ENCODE measurements at places on chromosomes 6 and 20. TPM values are rescaled to one million over a fixed set of nuclear protein-coding genes. Genes with fewer than 3 reads are reported as not detected.

The RUNX2 gene
- total RNA-seq = 11.8 TPM

DNA sequence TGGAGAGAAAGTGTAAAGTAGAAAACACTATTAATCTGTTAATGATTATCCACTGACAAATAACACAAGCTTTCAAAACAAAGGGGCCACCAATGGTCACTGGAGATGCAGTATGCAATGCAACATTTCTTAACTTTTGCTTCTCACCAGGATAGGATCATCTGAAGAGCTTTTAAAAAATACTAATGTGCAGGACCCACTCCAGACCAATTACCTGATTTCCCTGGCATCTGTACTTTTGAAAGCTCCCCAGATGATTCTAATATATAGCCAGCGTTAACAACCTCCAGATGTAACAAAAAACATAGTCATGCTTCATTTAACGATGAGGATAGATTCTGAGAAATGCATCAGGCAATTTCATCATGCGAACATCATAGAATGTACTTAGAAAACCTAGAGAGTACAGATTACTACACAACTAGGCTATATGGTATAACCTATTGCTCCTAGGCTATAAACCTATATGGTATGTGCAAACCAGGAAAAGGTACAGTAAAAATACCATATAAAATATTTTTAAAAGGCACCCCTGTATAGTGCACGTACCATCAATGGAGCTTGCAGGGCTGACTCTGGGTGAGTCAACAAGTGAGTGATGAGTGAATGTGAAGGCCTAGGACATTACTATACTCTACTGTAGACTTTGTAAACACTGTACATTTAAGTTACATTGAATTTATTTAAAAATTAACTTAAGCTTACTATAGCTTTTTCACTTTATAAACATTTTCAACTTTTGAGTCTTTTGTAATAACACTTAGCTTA, 69.2 kb downstream of the ATG5 start:
- peak; percentile 52 for DNase-seq

GRCh38 chr6:34157236-34157830, 11.4 kb upstream of the GRM4 start:
- DNase-seq = no peak

The CFB gene
- 0.86 TPM for total RNA-seq

DNA sequence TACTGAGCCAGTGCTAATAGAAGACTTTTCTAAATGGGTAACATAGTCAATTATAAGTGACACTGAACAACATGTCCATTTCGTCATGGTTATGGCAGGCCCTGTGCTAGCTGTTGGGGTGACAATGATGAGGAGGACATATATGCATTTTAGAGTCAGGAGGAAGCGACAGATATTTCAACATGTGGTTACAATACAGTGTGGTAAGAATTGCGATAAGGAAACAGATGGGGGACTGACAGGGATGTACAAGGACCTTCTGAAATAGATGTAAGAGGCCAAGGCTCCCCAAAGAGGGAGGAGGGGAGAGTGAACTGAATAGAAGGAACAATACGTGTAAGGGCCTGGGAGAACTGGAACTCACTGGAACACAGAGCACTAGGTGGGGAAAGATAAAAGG, 11.7 kb downstream of the MMP24 start:
- DNase-seq = no peak

DNA sequence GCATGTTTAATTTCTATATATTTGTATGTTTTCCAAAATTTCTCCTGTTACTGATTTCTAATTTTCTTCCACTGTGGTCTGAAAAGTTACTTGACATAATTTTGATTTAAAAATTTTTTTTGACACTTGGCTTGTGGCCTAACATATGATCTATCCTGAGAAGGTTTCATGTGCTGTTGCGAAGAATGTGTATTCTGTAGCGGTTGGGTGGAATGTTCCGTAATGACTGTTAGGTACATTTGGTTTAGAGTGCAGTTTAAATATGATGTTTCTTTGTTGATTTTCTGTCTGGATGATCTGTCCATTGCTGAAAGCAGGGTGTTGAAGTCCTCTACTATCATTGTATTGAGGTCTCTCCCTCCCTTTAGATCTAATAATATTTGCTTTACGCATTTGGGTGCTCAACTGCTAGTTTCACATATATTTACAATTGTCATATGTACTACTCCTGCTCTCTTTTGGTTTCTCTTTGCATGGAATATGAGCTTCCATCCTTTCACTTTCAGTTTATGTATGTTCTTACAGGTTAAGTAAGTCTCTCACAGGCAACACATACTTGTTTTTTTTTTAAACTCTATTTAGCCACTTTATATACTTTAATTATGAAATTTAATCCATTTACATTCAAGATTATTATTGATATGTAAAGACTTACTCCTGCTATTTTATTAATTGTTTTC, 19.5 kb upstream of the EDN1 start:
- no peak for DNase-seq

The DLL1 gene
- 2.8 TPM for total RNA-seq

GRCh38 chr6:166382500-166382932, 224 bp downstream of the MPC1 start:
- DNase-seq = no peak

The MLN gene
- total RNA-seq = not detected

DNA sequence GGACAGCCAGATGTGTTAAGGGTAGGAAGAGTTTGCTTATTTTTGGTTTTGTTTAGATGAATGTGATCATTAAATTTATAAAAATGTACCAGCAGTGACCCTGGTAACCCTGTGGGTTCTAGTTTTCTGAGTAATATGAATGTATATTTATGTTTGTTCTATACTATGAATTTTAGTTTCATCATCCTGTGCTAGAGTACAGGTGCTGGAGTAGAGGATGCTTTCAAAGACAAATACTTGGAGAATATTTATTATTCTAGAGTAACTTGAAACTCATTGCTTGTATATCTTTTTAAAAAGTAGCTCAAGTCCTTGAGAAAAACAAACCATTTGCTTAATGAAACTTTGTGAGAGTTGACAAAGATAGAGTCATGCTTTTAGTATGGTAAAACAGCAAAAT, 7.8 kb downstream of the LRRC1 start:
- no peak for DNase-seq

GRCh38 chr20:45311589-45312211, 3.6 kb upstream of the MATN4 start:
- peak; percentile 76 for DNase-seq

The TXNDC5 gene
- 390 TPM for total RNA-seq

DNA sequence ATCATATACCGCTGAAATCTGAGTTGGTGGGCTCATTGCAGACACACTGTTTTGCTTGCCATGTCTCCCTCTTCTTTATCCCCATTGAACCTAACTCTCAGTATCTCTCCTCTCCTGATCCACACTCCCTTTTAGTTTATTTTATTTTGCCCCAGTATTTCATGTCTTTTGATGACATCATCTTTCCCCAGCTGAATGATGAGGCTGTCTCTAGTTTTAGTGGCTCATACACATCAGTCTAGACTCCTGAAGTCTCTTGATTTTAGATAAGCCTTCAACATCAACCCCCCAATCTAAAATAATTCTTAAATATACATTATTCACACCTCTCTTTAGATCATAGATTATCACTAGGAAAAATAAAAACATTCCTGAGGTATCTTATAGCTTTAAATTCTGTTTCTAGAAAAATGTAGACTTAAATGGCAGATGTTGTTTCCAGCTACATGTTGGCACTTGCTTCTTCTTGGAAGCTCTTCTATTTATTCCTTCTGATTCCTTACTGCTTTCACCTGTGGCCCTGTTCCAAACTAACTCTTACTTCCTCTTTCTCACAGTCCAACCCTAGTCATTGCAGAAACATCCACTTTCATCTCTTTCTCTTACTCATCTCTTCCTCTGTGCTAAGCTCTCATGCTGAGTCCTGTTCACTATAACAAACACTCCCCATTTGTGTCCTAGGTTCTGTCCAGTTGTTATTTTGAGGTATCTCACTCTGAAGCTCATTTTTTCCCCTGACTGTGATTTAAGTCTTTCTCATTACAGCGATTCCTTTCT, 191.9 kb upstream of the SLC35B3 start:
- peak; percentile 86 for DNase-seq

The TRERF1 gene
- total RNA-seq = 3.3 TPM

The ENPP5 gene
- 2.5 TPM for total RNA-seq

The DEFB124 gene
- not detected for total RNA-seq

DNA sequence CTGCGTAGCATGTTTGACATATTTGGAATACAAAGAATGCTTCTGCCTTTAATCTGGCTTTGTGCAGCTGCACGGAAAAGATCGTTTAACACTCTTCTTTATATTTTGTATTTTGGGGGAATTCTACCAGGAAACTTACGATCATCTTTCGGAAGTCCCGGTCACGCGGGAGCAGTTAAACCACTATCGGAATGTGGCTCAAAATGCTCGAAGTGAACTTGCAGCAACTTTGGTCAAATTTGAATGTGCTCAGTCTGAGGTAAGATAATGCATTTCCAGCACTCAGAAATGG, 42.3 kb downstream of the CCDC170 start:
- DNase-seq = no peak

GRCh38 chr20:35511814-35512420, 17.5 kb downstream of the C20orf173 start:
- DNase-seq = peak; percentile 30

DNA sequence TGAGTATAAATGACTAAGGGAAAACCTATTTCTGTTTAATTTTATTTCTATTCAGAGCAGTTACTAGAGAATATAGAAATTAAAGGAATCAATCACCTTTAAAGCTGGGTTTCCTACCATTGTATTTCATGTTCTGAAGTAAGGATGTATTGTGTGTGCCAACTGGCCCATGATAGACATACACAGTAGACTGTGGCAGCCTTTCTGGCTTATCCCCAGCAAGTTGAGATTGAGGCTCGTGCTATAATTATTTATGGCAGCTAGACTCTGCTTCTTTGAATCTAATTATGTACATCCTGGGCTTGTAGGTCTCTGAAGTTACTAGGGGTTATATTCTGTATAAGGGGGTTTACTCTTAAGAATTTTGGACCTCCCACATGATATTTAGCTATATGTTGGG, 44.4 kb downstream of the ZNF292 start:
- DNase-seq = no peak

DNA sequence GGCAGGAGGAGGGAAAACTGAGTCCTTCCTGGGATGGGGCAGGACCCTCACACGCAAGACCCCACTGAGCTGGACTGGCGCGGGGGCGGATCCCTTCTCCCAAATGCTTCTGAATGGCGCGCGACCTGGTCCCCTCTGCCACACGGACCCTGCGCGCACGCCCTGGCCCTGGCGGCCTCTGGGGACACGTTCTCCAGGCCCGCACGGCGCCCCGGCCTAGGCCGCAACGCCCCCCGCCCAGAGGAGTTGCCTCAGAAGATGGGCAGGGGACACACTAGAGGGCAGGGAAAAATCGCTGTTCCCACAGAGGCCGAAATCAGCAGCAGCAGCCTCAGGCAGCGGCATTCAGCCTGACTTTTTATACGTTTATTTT, 45.2 kb upstream of the OSTM1 start:
- no peak for DNase-seq

The CALHM4 gene
- total RNA-seq = not detected

GRCh38 chr6:103729658-103730057, 1130.1 kb downstream of the HACE1 start:
- no peak for DNase-seq

The THBS2 gene
- 12.5 TPM for total RNA-seq

The C6orf58 gene
- total RNA-seq = 0.39 TPM

The CNBD2 gene
- 8.1 TPM for total RNA-seq

The METTL24 gene
- total RNA-seq = not detected

GRCh38 chr6:3946778-3947177, 97.6 kb downstream of the FAM50B start:
- DNase-seq = no peak

The LST1 gene
- total RNA-seq = 0.09 TPM

DNA sequence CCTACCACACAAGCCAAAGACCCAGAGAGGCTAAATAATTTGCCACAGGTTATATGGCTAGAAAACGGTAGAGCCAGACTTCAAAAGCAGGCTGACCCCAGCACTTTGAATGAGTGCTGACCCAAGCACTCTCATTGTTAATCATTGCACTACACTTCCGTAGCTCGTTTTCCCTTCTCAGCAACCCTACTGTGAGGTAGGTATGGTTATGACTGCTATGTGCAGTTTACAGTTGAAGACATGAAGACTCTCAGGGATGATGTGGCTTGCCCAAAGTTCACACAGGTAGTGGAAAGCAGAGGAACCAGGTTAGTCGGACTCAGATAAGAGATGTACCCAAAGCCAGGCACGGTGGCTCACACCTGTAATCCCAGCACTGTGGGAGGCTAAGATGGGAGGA, 33.5 kb upstream of the RIMS4 start:
- no peak for DNase-seq

- no peak for DNase-seq
These were observed 1.1 kb downstream of the FAM184A start for GRCh38 chr6:119077391-119077642.

The CALHM5 gene
- total RNA-seq = 3.2 TPM

The HCRTR2 gene
- total RNA-seq = not detected

- DNase-seq = peak; percentile 30
These were observed 1.1 kb downstream of the RAB32 start for GRCh38 chr6:146544616-146545182.

DNA sequence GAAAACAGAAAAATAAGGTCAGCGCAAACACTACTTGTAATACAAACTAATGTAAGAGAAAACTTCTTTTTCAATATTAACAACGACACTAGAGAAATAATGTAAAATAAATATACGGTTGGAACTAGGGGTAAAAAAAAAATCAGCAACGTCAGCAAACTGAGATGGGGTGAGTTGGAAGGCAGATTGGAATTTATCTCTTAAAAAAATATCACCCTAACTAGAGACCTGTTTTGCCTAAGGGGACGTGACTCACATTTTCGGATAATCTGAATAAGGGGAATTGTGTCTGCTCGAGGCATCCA, 705 bp upstream of the UTRN start:
- no peak for DNase-seq

DNA sequence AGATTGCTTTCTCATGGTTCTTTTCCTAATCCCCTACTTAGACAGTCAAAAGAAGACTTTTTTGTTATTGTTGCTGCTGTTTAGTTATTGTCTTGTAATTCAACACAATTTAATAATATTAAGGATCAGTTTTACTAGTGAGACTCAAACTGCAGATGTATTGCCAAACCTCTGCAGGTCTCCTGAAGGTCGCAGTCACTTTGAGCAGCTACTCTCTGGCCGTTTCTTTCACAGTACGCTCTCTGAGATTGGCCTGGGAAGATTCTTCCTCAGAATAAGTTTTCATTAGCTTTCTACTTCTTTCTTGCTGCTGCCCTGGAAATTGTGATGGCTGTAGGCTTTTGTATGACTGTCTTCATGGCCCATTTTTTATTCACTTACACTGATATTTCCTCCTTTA, 930.8 kb downstream of the QKI start:
- DNase-seq = no peak

GRCh38 chr6:25248123-25248522, 31.1 kb upstream of the CARMIL1 start:
- DNase-seq = peak; percentile 65

GRCh38 chr6:53125276-53125675, 23.4 kb downstream of the GCM1 start:
- DNase-seq = no peak

- DNase-seq = no peak
These were observed 108.7 kb downstream of the FYN start for GRCh38 chr6:111764238-111765175.
